Stimulated activated CD4-positive, alpha-beta T cell treated with anti-CD3 and anti-CD28 coated beads, Interleukin-1b, Interleukin-23, amount 100 ng/mL, for 24 hours (primary cell): ENCODE measurements at places on chromosomes 16 and 17.

- no peak for DNase-seq
These were observed 7.6 kb downstream of the HAGH start for GRCh38 chr16:1818873-1819525.

- no peak for DNase-seq
These were observed 10.6 kb downstream of the ZFHX3 start for GRCh38 chr16:73037331-73037745.

- no peak for DNase-seq
These were observed 119.4 kb downstream of the FOXL1 start for GRCh38 chr16:86697715-86698114.

DNA sequence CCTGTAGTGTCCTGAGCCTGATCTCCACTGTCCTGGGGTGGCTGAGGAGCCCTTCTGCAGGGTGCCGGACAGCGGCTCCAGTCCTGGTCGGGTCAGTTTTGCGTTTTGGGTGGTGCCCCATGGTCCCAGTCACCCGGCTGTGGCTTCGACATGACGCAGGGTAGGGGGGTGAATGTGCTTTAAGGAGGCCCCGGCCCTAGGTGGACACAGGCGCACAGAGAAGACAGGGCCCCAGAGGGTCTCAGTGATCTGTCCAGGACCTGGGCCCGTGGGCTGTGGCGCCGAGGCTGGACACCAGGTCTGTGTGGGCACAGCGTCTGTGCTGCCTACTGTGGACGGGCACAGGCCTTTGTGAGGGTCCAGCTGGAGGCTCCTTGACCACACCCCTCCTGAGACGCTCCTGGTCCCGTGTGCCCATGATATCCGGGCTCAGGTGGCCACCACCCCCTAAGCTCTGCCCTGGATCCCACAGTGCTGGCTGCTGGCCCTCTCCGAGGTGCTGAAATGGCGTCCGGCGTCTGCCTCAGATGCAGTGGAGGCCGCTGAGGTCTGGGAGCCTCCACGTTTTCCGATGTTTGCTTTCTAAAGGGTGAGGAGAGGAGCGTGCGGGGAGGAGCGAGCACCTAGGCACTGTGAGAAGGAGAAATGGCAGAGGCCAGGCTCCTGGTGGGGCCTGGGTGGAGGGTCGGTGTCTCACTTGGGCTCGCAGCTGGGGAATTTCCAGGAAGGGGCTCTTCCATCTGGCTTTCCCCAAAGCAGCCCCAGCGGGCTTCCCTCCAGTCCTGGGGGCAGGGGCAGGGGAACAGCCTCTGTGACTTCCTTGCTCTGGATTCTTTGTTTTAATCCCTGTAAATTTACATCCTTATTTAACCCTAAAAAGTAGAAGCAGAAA lies 56.1 kb upstream of the ACSF3 start:
- DNase-seq, result no peak

- no peak for DNase-seq
These were observed 5.0 kb downstream of the ZNF689 start for GRCh38 chr16:30605158-30605557.

DNA sequence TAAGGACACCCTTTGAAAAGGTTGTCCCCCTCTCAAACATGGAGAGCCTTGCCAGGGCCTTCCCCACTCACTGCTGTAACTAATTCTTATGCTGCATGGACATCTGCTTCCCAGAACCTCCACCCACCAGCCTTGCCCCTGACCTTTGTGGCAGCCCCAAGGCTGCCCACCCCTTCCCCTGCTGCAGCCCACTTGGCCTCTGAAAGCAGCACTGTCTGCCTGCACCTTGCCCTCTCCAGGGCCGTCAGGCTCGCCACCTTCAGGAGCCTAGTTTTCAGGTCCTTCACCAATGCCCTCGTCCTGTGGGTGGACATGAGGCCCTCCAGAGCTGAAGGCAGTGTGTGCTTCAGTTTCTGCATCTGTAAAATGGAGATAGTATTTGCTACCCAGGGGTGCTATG lies 2.7 kb upstream of the CORO1A start:
- no peak for DNase-seq

GRCh38 chr16:86823888-86824671 lies 245.7 kb downstream of the FOXL1 start:
- DNase-seq, result no peak
